ENCODE measurements at places on chromosomes 11 and 22.

DNA sequence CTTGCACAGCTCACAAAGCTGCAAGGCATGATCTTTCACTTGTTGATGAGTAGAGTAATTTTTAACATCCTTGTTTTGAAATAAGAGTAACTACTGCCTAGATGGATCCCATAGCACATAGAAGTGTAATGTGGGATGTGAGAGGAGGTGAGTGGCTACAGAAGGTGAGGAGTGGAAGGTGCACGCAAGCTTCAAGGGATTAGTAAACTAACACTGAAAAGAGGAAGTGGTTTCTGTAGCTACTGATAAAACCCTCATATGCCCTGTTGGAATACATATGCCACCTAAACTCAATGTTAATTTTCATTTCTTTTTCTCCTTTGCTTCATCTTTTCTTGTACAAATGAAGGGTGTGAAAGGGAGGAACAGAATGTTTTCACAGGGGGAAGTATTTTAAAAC, 22.0 kb upstream of the CTSC start:
- DNase-seq = no peak

- DNase-seq = no peak
Measured at GRCh38 chr22:44111562-44112155, 69.1 kb upstream of the PARVG start.

- no peak for DNase-seq
Measured at GRCh38 chr11:104967534-104968354, 630 bp downstream of the CASP4 start.

- no peak for DNase-seq
Measured at GRCh38 chr11:113634940-113635575, 71.0 kb downstream of the TMPRSS5 start.

DNA sequence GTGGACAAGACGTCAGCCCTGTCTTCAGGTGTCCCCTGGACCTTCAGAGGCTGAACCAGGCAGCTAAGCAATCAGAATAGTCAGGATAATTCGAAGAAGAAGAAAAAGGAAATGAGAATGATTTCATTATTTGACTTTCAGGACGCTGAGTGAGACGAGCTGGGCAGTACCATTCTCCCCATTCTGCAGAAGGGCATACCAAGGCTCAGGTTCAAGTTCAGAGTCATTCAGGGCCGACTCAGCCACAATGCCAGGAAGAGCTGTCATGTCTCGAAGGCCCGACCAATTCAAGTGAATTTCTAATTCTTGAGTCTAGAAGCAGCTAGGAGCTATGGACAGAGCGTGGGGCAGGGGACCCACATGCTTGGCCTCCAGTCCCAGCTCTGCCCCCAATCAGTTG, 33.8 kb upstream of the CD82 start:
- no peak for DNase-seq

DNA sequence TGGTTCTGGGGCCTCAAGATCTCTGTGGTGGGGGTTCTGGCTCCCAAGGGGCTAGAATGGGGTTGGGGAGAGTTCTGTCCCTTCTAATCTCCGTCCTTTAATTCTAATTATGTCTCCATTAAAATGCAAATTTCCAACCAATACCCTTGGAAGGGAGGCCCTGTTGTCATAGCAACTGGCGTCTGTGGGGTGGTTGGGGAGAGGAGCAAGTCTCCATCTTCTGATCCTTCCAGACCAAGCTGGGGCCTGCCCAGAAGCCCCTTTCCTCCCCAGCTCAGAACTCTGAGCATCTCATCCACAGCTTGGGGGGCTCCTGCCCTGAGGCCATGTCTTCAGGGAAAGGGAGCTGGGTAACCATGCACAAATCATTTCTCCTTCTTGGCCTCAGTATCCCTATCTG, 5.4 kb upstream of the RPS19BP1 start:
- DNase-seq = no peak

DNA sequence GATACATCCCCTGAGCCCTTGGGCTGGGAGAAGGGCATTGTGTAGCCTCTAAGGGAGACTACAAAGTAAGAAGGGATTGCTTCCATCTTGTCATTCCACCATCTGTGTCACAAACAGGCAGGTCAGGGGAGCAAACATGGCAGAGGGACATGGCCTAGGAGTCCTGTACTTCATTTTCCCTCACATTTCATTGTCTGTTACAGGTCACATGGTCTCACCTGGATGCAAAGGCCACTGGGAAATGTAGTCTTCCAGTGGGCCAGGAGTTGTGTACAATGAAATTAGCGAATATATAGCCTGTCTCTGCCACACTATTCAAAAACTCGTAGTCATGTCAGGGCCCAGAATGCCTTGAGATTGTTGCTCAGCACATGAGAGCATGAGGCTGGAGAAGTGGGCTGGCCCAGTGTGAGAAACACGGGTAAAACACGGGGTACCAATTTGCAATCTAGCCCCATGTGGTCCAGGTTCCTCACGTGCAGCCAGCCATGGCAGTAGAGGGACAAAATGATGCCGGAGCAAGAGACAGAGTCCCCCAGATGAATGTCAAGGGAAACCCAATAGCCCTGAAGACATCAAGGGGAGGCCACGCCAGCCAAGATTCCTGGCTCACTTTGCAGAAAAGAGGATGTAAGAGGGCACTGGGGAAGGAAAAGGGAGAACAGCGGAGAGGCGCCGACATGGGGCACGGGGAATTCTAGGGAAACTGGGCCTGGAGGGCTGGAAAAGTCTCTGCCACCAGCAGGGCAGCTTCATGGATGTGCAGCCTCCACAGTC, 47.7 kb upstream of the EMID1 start:
- DNase-seq = no peak

GRCh38 chr11:113629562-113629961, 76.5 kb downstream of the TMPRSS5 start:
- no peak for DNase-seq
